Fibroblast of skin of scalp (primary cell): ENCODE measurements at places on chromosomes 5 and 9.

DNA sequence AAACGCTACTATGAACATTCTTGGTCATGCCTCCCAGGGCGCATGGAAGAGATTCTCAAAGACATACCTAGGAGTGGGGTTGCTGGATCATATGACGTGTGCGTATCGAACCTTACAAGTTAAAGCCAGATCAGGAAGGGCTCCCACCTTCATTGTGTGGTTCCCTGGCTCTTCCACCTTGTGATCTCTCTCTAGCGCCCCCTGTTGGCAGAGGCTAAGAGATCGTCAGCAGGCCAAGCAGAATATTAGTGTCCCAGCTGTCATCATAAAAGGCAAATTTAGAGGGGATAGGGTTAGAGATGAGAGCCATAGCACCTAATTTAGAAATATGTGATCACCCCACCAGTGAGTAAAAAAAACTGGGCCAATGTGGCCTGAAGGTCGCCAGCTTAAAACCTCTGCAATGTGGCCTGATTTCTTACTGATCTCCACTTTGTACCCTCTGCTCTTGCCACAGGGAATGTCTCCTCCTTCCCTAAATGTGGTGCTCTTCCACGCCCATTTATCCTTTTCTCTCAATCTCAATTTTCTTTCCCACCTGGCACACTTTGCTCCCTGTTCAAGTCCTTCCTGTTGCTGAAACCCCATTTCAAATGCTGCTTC lies 91.7 kb upstream of the SHB start:
- DNase-seq = peak; percentile 59

GRCh38 chr5:100792781-100793180 lies 110.3 kb downstream of the ST8SIA4 start:
- no peak for DNase-seq

DNA sequence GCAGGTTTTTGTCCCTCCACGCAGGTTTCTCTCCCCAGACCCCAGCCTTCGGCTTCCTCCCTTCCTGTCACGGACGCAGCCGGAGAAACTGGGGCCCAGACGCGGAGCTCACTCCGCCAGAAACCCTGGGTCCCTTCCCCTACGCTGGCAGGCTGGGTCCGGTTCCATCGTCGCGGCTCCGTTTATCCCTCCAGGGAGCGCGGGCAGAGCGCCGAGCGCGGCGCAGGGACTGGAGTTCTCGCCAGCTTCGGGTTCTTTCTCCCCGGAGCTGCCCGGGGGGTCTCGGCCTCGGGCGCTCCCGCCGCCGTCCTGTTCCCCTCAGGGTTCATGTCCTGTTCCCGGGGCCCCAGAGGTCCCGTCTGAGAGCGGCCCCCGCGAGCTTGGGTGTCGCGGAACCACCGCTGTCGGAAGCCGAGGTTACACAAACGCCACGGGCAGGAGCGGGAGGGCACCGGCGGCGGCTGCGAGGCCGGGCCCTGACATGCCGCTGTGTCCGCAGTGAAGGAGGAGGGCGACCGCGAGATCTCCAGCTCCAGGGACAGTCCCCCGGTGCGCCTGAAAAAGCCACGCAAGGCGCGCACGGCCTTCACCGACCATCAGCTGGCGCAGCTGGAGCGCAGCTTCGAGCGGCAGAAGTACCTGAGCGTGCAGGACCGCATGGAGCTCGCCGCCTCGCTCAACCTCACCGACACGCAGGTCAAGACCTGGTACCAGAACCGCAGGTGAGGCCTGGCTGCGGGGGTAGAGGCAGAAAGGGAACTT lies 4.6 kb downstream of the BARHL1 start:
- no peak for DNase-seq

DNA sequence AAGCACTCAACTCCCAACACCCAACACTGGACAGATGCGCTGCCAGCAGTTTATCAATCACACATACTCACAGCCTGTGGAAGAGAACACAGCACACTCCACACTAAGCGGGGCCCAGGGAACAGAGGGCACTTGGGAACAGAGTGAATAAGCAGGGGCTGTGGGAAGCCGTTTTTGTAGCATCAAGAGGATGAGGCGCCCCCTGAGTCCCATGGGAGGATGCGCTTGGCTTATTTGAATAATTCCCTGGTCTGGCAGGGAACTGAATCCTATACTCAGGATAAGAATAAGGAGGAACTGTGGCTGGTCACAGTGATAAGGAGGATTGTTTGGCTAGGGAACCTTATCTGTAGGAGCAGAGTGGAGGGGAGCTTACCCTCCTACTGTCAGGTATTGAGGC lies 96.1 kb upstream of the DNAH5 start:
- DNase-seq = peak; percentile 49

DNA sequence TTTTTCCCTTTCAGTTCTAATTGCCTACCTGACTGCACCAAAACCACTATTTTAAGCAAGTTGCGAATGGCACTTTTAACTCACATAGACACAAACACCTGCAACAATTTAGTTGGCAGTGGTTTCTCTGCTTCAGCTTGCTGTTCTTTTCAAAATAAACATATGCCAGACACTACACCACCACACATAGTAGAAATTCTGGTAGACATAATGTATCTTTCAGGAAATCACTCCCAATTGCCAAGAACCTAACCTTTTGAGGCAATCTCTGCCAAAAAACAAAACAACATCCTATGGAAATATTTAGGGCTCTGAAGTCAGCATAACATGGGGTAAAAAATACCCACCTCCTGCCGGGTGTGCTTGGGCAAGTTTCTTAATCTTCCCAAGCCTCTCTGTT lies 27.7 kb downstream of the GLIS3 start:
- DNase-seq = no peak

- DNase-seq = peak; percentile 69
Measured at GRCh38 chr5:128498844-128499455, 39.1 kb downstream of the FBN2 start.

GRCh38 chr5:59528202-59528862 lies 365.2 kb downstream of the PDE4D start:
- no peak for DNase-seq

GRCh38 chr5:54671111-54671531 lies 153.6 kb downstream of the SNX18 start:
- DNase-seq = no peak

GRCh38 chr9:114525513-114525912 lies 20.2 kb upstream of the WHRN start:
- peak; percentile 56 for DNase-seq

DNA sequence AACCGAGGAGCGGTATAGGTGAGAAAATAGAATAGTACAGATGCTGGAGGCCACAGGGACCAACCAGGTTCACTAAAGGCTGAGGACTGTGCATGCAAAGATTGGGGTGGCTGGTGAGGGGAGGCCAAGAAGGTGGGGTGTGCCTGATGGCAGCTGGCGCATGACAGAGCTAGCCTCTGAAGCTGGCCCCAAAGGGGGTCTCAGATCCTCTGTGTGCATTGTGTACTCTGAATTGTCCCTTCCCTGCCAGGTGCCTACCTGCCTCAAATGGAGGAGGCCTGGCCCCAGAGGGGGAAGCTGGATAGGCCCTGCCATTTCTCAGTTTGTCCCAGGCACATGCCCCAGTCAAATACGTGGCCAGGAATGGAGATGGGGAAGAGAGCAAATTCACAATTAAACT lies 63.1 kb downstream of the CRB2 start:
- no peak for DNase-seq

DNA sequence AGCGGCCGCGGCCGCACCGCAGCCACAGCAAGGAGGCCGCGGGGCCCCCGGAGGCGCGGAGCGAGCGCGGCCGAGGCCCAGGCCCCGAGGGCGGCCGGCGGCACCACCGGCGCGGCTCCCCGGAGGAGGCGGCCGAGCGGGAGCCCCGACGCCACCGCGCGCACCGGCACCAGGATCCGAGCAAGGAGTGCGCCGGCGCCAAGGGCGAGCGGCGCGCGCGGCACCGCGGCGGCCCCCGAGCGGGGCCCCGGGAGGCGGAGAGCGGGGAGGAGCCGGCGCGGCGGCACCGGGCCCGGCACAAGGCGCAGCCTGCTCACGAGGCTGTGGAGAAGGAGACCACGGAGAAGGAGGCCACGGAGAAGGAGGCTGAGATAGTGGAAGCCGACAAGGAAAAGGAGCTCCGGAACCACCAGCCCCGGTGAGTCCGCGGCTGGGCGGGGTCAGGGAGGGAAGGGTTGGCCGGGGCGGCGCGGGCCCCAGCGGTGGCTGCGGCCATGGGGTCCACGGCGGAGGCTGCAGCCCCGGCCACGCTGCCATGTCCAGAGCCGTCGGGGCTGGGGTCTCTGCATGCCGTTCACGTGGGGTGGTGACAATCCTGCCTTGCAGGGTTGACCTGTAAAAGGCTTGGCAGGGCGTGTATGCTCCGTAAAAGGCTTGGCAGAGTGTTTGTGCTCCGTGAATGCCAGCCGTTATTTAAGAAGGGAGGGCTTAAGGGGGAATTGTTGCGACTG lies 146.0 kb downstream of the CACNA1B start:
- DNase-seq = no peak

- no peak for DNase-seq
Measured at GRCh38 chr5:172792701-172793570, 21.9 kb upstream of the DUSP1 start.

GRCh38 chr5:88883836-88884607 lies 1.0 kb upstream of the MEF2C start:
- DNase-seq = peak; percentile 71

DNA sequence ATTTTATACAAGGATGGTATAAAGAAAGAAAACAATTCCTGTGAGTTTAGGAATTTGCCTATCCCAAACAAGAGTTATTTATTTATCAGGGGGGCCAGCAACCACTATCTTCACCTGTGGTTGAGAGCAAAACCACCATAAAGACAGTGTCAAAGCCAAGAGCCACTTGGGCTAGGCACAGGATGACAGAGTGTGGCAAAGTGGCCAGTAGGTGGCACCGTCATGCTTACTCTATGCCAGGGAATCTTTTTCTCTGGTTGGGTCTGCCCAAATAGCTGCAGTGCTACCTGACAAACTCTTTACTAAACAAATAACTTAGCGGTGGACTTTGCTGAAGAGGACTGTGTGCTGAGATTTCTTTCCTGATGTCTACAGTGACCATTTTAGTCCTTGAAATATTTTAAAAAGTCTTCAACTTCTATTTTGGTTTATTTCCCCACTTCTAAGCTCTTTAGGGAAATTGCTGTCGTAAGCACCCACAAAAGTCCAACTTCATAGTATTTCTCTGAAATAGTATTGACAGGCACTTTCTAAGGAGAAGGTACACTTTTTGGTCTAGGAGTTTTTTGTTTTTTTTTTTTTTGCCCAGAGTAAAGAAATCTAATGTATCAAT lies 285.0 kb downstream of the RFX3 start:
- DNase-seq = peak; percentile 64

GRCh38 chr5:139651043-139651834 lies 3.1 kb downstream of the CXXC5 start:
- peak; percentile 52 for DNase-seq

GRCh38 chr9:131839281-131840084 lies 99.6 kb upstream of the RAPGEF1 start:
- DNase-seq = peak; percentile 60

- DNase-seq = no peak
Measured at GRCh38 chr9:107673861-107674720, 184.5 kb upstream of the KLF4 start.

DNA sequence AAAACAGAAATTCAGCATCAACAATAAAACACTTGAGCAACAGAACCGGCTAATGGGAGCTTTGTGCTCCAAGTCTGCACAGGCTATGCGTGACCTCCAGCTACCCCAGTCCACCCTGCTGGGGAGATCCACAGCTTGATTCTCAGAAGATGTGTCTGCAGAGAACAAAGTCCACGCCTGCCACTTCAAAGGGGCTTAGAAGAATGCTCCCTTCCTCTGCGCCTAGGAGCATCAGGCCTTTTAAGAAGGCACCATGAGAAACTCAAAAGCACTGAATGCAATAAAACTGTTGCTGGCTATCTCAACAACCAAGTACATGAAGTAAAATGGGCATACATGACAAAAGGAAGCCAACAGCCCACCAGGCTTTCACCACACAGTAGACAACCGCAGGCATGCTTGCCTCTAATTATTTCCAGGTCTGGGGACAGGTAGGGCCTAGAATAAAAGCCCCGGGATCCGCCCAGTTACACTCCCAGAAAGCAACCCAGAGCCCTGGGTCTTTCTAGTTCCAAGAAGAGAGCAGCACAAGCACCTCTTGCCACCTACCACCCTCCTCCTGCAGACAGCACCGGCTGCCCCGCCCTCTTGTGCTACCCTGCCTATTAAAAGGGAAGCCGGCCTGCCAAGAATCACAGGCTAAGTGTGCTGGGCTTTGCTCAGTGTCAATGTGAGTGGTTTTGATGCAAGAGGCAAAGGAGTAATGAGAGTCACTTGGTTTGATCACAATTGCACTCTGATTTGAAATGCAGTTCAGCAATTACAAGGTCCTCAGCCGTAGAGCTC lies 123.2 kb downstream of the SPOCK1 start:
- DNase-seq = no peak
